Activated effector memory CD4-positive, alpha-beta T cell treated with Interleukin-2 at 50 U/mL for 16 hours (primary cell): ENCODE measurements at places on chromosomes 3 and 15.

DNA sequence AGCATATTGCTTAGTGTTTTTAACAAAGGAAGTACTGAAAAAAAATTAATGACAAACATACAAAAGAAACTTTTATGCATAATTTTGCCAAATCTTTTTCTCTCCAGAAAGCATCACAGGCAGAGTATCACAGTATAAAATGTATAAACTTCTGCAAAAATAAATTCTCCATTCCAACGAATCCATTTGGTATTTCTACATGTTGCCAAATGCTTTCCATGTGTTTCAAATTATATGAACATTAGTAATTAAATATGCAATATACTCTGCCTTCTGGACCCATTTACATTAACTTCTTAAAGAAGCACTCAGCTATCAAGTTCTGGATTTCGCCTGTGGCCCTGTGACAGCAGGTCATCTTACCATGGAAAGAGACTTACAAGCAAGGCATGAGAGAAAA, 189.1 kb upstream of the ALCAM start:
- DNase-seq, result no peak

DNA sequence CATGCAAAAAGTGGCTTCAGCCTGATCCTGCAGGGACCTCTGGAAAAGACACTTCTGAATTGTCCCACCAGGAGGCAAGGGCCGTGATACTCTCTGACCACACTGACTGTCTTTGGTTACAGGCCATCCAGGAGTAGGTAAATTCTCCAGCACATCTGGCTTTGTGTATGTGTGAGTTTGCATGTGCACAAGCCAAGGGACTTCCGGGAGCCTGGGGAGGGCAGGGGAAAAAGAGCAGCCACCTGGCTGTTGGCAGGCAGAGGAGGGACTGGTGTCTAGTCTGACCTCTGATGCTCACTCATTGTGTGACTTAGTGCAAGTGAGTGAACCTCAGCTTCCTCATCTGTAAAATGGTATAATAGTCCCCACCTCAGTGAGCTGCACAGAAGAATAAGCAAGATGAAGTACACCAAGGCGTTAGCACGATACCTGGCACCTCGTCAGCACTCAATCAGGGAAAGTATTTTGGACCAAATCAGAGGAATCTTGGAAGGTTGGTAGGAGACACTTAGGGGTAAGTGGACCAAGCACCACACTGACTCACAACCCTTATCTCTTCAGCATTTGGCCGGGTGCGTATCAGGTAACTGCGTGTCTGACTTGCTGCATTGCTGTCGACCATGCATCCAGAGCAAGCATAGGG, 19.1 kb downstream of the KLHL6 start:
- no peak for DNase-seq

GRCh38 chr15:42363942-42364341, 4.6 kb downstream of the CAPN3 start:
- no peak for DNase-seq

DNA sequence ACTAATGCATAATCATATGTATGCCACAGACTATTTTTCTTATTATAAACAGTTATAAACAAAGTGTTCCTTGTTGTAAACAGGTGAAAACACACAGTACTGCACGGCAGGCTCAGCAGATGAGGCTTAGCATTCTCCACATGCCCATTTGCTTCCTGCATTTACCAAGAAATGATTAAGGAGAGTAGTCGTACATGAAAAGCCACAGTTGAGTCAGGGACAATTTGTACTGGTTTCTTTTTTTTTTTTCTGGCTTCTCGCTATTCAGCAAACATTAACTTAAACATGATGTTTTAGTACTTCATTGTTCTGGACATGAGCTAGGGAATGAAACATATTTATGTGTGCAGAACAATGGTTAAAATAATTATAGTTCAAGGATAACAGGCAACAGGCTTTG, 63.4 kb downstream of the GHSR start:
- no peak for DNase-seq

- no peak for DNase-seq
Observed at GRCh38 chr3:39707314-39707909, 102.0 kb upstream of the MYRIP start.

DNA sequence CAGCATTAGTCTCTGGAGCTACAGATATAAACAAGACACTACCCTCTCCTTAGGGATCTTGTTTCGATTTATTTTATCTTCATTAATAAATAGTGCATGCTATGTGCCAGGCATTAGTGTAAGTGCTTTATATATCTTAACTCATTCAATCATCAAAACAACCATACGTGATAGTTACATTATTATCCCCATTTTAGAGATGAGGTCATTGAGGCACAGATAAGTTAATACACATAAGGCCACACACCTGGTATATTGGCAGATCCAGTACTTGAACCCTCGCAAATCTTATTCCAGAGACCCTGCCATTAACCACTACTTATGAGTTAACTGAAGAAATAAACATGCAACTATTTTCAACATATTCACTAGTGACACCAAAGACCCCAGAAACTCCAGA, 25.7 kb upstream of the NR2F2 start:
- DNase-seq, result no peak

GRCh38 chr15:39321977-39322376, 258.9 kb upstream of the THBS1 start:
- no peak for DNase-seq

DNA sequence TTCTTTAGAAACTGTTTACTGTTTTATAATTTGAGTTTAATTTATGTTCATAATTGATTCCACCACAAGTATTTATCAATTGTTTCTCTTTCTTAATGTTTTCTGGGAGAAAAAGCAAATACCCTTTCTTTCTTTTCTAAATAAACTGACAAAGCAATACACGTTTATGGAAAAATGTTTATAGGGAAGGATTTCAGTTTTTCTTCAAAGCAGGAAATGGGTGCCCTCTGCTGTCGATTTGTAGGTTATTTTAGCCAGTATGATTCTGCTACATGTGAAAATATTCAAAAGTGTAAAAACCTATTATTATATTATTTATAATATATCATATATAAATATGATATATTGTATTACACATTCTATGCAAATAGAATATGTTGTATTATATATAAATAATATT, 921.0 kb upstream of the ROBO1 start:
- no peak for DNase-seq

GRCh38 chr3:76203578-76203977, 418.2 kb upstream of the ZNF717 start:
- DNase-seq, result no peak

- peak; percentile 27 for DNase-seq
Observed at GRCh38 chr3:155870945-155871745, 695 bp downstream of the GMPS start.

DNA sequence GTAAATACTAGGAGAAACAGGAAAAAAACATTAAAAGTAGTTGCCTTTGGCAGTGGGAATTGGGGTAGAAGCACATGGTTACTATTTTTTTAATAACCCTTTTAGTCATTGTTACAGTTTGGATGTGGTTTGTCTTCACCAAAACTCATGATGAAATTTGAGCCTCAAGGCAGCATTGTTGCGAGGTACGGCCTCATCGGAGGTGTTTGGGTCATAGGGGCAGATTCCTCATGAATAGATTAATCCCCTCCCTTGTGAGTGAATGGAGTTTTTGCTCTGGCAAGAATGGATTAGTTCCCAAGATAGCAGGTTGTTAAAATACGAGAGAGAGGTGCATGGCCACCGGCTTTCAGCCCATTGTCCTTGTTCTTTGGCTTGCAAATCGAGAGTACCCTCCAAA, 92.6 kb downstream of the LEKR1 start:
- no peak for DNase-seq

DNA sequence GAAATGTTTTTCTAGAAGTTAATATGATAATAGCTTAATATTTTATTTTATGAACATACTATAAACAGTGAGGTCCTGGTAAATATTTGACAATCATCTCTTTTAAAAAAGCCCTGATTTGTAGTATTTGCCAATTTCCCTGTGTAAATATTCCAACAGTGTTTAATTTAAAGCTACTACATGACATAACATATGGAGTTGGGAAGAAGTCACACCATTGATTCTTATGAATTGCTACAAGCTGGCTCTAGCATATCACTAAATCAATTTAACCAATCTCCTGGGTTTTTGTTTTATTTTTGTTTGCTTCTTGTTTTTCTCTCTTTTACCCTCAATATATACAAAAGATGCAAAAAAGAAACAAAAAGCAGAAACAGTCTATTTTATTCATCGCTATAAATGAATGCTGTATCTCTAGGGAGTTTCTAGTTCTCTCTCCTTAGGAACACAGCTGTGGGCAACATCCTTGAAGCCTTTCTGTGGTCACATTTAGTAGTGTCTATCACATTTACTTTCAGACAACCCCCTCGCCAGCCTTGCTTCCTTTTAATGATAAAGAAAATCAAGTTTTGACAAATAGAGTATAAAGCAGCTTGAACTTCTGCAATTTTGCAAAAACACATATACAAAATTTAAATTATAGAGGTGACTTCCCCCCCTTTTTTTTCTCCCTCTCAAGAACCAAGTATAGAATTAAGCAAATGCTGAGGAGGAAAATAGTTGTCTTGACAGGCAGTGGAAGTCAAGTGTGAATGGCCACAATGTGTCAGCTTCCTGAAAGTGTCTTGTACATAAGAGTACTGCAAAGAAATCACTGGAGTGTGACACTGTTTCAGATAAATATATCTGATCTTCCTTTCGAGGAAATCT, 21.4 kb downstream of the CCR1 start:
- DNase-seq, result no peak

GRCh38 chr15:96261575-96262034, 68.9 kb upstream of the NR2F2 start:
- DNase-seq, result no peak

GRCh38 chr3:194161131-194162045, 25.4 kb downstream of the HES1 start:
- DNase-seq, result no peak
